SJCRH30 (cell line): ENCODE measurements at places on chromosomes 4 and X.

GRCh38 chr4:165872461-165873297, at the start of gene TLL1:
Gene TLL1, plus strand, starts transcription at chr4:165873237. Its CDS starts 668 bp downstream, at chr4:165873905.
- no peaks in the 10 kb centered on the region for H3K27me3 ChIP-seq
- peak within 1 kb of the TSS; percentile 62 for H3K4me3 ChIP-seq
- H3K27ac ChIP-seq: peak within 1 kb of the TSS; percentile 16; the same call in 1 of the 2 replicates

GRCh38 chrX:72003811-72004750, 93.4 kb downstream of the NHSL2 start:
- DNase-seq: peak; percentile 46
- H3K27me3 ChIP-seq: no peaks in the 10 kb centered on the region
- peaks cover 20% of the 10 kb centered on the region for H3K4me1 ChIP-seq

DNA sequence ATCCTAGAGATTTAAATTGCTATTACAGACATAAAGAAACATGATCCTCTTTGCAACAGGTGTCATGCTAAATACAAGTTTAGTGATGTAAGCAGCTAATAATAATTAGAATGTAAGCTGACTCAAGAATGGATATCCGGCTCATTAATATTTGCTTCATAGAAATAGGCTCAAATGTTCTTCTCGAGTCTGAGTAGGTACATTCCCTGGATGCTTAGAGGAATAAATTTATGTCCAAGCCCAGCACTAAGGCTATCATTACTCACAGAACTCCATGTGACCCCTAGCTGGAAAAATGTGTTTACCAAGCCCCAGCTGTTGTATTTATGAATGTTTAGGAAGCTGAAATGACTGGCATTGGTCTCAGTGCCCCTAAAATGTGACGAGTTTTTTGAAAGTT, 87.6 kb upstream of the TSPAN7 start:
- H3K4me1 ChIP-seq: peaks cover 8% of the 10 kb centered on the region
- H3K27me3 ChIP-seq: no peaks in the 10 kb centered on the region
- peak overlapping the region; percentile 44 for H3K27ac ChIP-seq
- no peak overlapping the region for H3K4me3 ChIP-seq
- DNase-seq: peak; percentile 5
- no peaks in the 10 kb centered on the region for H3K36me3 ChIP-seq

GRCh38 chrX:133440081-133440796, 24.9 kb upstream of the GPC4 start:
- peak; percentile 13 for DNase-seq
- H3K4me3 ChIP-seq: no peak overlapping the region
- H3K27me3 ChIP-seq: no peaks in the 10 kb centered on the region
- no peak overlapping the region for H3K27ac ChIP-seq
- no peaks in the 10 kb centered on the region for H3K36me3 ChIP-seq

DNA sequence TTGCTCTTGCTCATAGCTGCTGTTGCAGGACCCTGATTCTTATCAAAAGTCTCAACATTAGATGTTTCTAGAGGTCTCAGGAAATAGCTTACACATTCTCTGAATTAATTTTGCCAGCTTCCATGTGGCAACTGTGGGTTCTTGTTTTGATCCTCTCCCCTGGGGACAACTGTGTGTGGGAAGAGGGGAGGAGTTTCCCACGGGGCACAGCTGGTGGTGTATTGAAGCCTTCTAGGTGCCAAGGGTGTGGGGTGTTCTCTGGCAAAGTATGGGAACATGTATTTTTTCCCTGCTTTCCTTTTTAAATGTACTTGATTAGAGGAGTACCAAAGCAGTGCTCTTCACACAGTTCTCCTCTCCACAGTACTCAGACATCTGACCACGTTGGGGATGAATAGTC, 212.7 kb downstream of the RPA4 start:
- no peaks in the 10 kb centered on the region for H3K36me3 ChIP-seq
- H3K27me3 ChIP-seq: no peaks in the 10 kb centered on the region
- no peak overlapping the region for H3K27ac ChIP-seq
- peak; percentile 23 for DNase-seq
- no peaks in the 10 kb centered on the region; the same call in 1 of the 2 replicates for H3K4me1 ChIP-seq

DNA sequence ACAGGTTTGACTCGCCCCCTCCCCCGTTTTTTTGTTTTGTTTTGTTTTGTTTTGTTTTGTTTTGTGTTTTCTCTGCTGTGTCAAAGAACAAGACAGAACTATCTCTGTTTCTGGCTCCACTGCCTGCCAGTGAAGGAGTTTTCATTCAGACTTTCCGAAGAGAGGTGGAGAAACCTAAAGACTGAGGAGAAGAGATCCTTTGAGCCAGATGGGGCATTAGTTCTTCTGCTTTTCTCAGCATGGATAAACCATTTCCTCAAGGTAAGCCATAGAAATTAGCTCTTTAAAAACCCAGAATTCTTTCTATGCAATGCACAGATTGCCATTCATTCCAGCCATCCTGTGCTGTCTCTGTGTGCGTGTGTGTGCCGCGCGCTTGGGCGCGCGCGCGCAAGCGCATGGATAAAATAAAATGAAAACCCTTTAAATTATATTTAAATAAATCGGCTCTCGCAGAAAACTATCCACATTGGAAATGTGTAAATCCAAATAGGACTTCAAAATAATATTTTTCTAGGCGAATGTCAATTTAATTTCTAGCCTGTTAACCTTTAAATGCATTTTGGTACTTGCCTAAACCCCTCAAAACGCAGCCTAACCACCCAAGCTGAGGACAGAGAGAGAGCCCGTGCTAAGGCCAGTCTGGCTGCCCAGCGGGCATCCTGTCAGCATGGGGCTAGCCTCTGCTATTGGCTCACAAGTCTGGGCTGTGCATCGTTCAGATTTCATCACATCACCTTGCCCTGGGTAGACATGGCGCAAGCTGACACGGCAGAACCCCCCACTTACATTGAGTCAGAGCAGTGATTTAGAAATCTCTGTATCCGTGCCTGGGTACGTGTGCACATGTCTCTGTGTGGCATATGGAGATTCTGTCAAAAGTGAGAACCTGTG, 113.0 kb upstream of the VAMP7 start:
- H3K4me1 ChIP-seq: no peaks in the 10 kb centered on the region
- no peaks in the 10 kb centered on the region for H3K27me3 ChIP-seq
- H3K4me3 ChIP-seq: no peak overlapping the region
- no peak for DNase-seq
- H3K36me3 ChIP-seq: no peaks in the 10 kb centered on the region

DNA sequence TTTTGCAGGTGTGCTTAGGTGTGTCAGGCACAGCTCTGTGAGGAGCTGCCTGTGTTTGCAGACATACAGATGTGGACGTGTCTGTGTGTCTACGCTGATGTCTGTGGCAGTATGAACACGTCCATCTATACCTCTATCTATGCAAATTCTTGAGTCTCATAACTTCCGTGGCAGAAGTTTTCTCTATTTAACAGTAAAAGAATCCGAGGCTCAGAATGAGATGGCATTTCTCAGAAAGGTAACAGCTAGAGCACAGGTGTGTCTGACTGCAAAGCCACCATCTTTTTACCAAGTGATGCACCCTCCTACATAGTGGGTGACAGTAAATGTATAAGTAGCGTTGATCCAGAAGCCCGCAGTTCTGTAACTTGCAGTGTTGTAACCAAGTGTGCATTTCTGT, 39.9 kb upstream of the CYP4V2 start:
- H3K4me1 ChIP-seq: no peaks in the 10 kb centered on the region
- no peaks in the 10 kb centered on the region for H3K27me3 ChIP-seq
- no peak overlapping the region for H3K27ac ChIP-seq
- H3K4me3 ChIP-seq: no peak overlapping the region
- DNase-seq: no peak

DNA sequence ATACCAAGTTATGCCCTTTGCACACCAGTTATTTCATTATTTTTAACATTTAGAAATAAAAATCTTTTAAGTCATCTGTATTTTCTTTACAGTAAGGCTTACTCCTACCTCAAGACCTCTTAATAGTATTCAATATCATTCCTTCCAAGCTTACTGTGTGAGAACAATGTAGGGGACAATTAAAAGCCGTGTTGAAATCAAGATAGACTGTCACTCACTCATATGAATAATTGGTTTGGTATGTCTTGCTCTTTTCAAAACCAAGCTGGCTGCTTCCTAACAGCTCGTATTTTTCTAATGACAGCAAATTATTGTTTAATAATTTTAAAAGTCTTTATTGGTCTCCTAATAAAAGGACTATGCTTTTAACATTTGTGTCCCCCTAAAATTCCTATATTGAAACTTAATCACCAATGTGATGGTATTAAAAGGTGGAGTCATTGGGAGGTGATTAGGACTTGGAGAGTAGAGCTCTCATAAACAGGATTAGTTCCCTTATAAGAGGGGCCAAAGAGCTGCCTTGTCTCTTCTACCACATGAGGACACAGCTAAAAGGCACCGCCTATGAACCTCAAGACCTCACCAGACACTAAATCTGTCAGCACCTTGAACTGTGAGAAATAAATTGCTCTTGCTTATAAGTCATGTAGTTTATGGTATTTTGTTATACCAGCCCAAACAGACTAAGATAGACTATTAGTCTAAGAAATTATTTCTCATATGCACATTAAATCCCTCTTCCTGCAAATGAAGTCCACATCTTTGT, 4.1 kb downstream of the ABCB7 start:
- H3K4me3 ChIP-seq: no peak overlapping the region
- H3K27me3 ChIP-seq: no peaks in the 10 kb centered on the region
- H3K4me1 ChIP-seq: peaks cover 6% of the 10 kb centered on the region; the same call in 1 of the 2 replicates
- no peak for DNase-seq
- peaks cover 3% of the 10 kb centered on the region; the same call in 1 of the 2 replicates for H3K36me3 ChIP-seq
- no peak overlapping the region for H3K27ac ChIP-seq

DNA sequence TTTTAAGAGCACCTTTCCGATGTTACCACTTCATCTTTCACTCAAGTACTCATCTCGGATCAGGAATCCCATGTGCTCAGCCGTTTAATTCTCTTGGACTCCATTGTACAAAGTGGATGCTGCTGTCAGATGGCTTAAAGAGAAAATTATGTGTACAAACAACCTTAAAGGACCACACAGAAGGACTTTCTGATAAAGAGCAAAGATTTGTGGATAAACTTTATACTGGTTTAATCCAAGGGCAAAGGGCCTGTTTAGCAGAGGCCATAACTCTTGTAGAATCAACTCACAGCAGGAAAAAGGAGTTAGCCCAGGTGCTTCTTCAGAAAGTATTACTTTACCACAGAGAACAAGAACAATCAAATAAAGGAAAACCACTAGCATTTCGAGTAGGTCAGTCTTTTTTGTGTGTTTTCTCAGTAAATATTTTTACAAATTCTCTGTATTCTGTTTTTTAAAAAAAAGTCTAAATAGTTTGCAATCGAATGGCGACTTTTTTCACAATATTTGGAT, 20.1 kb downstream of the MMAA start:
- H3K4me3 ChIP-seq: no peak overlapping the region
- H3K27ac ChIP-seq: no peak overlapping the region
- no peak for DNase-seq

DNA sequence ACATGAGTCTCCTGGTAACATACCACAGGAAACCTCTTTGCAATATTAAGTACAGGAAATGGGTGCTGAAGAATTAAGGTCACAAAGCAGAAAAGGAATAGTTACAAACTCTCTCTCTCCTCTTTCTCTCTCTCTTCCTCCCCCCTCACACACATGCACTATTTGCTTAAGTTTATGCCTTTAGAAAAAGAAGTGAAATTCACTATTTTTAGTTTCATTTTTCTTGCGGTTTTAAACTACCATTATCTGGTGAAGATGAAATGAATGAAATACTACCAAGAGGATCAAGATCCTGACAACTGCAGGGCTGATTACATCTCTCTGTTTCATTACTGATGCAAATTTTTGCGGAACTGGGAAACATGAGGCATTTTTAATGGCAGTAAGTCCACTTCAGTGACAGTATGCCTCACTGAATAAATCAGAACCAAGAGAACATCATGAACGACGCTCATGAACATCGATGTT, 64.3 kb upstream of the FTHL17 start:
- H3K4me1 ChIP-seq: 0 out of 2 replicates have a peak, but pooled peaks cover 3% of the 10 kb centered on the region
- peaks cover 10% of the 10 kb centered on the region for H3K36me3 ChIP-seq
- no peak overlapping the region for H3K4me3 ChIP-seq
- H3K27me3 ChIP-seq: no peaks in the 10 kb centered on the region

GRCh38 chrX:108353452-108353851, 84.8 kb downstream of the COL4A6 start:
- no peak overlapping the region for H3K27ac ChIP-seq
- no peak for DNase-seq
- H3K27me3 ChIP-seq: no peaks in the 10 kb centered on the region
- H3K4me1 ChIP-seq: no peaks in the 10 kb centered on the region
- no peaks in the 10 kb centered on the region for H3K36me3 ChIP-seq

DNA sequence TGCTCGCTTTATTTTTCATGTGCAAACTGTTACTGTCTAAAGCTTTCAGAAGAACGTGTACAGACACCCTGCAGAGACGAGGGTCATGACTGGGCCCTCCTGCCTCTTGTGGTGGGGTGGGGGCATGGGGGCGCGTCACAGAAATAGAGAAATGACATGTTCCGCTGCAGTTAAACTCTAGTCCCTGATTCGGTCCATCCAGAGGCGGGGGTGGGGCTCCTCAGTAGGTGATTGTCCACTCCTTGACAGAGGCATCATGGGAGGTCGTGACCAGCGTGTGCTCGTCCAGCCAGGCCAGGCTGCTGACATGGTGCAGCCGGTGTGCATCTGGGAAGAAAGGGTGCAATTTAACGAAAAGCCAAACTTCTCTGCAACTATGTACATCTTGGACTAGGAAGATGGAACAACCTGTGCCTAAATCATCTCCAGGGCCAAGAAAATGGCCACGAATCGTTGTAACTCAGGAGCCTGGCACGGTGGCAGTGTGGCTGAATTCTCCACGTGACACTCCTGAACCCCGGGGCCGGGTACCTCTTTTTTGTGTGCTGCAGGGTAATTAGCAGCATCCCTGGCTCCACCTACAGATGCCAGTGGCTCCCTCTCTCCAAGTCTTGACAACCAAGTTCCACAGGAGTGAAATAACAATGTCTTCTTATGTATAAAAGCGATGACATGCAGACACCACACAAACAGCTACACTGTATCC, 41.3 kb downstream of the WDR1 start:
- peaks cover 51% of the 10 kb centered on the region for H3K36me3 ChIP-seq
- no peaks in the 10 kb centered on the region for H3K27me3 ChIP-seq
- H3K4me1 ChIP-seq: no peaks in the 10 kb centered on the region
- no peak for DNase-seq
- H3K27ac ChIP-seq: no peak overlapping the region
- H3K4me3 ChIP-seq: no peak overlapping the region

GRCh38 chr4:130922955-130923354, 1827.0 kb downstream of the C4orf33 start:
- no peaks in the 10 kb centered on the region for H3K4me1 ChIP-seq
- H3K27ac ChIP-seq: no peak overlapping the region

DNA sequence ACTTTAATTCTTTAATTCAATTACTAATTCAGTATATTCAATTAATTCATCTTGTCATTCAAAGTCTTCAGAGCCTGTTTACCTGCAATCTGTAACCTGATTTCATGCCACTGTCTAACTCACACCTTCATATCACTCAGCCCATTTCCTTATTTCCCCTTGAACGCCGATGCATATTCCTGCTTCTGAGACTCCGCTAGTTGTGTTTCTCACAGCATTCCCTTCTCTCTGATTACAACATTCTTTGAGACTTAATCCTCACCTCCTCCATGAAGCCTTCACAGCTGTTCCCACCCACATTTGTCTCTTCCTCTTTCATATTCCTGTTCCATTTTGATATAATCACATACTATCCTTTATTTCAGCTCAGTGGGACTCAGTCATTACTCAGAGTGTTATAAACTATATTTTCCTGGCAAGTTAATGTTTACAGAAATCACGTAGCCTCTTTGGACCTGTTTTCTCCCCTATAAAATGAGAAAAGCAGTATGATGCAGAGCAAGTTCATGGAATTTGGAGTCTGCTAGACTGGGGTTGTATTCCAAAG, 69.0 kb downstream of the MAP9 start:
- DNase-seq: no peak
- no peak overlapping the region for H3K27ac ChIP-seq

- DNase-seq: no peak
- no peaks in the 10 kb centered on the region for H3K4me1 ChIP-seq
- H3K36me3 ChIP-seq: no peaks in the 10 kb centered on the region
- H3K27ac ChIP-seq: no peak overlapping the region
- H3K27me3 ChIP-seq: no peaks in the 10 kb centered on the region
These were observed 130.7 kb upstream of the RPS6KA6 start for GRCh38 chrX:84318661-84319060.
